AG04450 (cell line): ENCODE measurements at places on chromosomes 5 and 9.
A peak's percentile ranks its signal among the peaks of the same experiment; 100 is the strongest.

DNA sequence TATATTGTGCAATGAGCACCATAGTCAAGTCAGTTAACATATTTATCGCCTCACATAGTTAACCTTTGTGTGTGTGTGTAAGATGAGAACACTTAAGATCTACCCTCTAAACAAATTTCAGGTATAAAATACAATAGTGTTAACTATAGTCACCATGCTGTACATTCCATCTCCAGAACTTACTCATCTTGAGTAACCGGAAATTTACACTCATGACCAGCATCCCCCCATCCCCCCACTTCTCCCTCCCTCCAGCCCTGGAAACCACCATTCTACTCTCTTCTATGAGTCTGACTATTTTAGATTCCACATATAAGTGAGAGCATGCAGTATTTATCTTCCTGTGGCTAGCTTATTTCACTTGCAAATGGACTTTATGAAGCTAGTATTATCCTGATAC lies 40.3 kb downstream of the ZNF354A start:
- no peak for DNase-seq

- DNase-seq = no peak
These were observed 15.1 kb downstream of the PDLIM4 start for GRCh38 chr5:132272311-132273210.

GRCh38 chr9:92297611-92298010 lies 4.1 kb upstream of the IARS1 start:
- no peak for DNase-seq

DNA sequence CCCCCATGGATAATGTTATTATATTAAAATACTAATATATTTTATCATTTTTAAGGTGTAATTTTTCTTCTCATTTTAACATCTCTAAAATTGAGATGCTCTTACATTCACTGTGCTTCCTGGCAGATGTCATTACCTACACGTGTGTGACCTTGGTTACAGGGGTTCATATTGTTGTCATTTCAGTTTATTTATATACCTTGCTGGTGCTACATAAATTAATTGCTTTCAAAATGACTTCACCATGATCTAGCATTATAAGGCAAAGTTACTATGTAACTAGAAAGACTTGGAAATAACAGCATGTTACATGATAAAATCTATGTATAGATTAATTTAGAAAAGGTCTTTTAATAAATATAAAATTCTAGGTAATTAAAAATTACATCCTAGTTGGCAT lies 60.9 kb downstream of the ARHGEF28 start:
- no peak for DNase-seq

- DNase-seq = no peak
These were observed 115.7 kb downstream of the NFIB start for GRCh38 chr9:14198047-14198840.

DNA sequence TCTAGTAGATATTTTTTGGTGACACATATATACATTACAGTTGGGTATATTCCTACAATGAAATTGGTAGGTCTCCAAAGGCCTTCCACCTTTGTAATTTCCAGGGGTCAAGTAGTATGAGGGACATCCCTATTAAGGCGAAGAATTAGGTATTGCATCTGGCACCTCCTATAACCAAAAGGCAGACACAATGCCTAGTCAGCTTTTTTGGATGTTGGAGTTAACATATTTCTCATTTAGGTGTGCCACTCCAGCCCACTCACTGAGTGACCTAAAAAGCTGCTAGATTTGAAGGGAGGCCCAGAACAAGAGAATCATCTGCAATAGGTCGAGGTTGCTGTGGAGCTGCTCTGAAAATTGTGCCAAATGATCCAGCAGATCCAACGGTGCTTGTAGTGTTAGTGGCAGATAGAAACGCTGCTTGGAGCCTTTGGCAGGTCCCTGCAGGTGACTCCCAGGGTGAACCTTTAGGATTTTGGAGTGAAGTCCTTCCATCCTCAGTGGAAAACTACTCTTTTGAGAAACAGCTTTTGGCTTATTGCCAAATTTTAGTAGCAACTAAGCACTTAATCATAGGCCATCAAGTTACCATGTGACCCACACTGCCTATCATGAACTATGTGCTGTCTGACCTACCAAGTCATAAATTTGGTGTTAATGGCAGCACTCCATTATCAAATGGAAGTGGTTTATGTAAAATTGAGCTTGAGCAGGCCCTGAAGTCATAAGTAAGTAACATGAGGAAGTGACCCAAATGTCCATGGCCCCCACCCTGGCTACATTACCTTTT lies 15.7 kb upstream of the FNIP1 start:
- no peak for DNase-seq

DNA sequence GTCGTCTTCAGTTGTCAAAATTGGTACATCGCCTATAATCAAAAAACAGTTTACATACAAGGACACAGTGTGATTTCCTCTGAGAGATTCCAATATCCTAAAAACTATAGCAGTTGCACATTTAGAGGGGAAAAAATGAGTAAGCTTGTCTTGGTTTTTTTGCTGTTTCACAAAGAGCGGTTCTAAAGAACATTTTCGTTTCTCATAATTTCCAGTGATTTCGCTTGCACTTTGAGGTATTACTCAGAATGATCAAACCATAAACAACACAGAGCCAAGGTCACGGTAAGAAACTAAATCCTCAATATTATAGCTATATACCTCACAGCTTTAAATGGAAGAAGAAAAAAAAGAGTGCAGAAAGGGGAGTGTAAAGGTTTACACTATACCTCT lies 861 bp downstream of the MTX3 start:
- no peak for DNase-seq

DNA sequence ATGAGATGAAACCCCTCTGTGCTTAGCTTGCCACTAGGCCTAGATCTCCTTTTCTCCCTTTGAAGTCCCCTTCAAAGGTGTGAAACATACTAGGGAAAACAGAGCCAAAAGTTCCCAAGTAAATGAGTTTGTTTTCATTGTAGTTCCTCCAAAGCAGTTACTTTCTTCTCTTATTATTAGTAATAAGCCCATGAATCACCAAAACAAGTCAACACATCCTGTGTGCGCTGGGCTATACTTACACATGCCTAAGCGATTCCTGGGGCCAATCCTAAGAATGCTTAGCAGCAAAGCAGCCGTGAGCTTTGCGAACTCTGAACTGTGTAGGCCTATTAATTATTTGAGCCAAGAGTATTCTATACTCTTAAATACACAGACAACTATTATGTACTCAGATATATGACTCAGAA lies 7.6 kb downstream of the ENC1 start:
- DNase-seq = peak; percentile 26

GRCh38 chr5:9423571-9423970 lies 122.3 kb downstream of the SEMA5A start:
- DNase-seq = no peak

GRCh38 chr5:133750356-133750755 lies 138.0 kb upstream of the FSTL4 start:
- DNase-seq = no peak

GRCh38 chr5:73903169-73903568 lies 277.2 kb downstream of the ARHGEF28 start:
- no peak for DNase-seq

- DNase-seq = no peak
These were observed 13.2 kb upstream of the CCL21 start for GRCh38 chr9:34723141-34723540.

DNA sequence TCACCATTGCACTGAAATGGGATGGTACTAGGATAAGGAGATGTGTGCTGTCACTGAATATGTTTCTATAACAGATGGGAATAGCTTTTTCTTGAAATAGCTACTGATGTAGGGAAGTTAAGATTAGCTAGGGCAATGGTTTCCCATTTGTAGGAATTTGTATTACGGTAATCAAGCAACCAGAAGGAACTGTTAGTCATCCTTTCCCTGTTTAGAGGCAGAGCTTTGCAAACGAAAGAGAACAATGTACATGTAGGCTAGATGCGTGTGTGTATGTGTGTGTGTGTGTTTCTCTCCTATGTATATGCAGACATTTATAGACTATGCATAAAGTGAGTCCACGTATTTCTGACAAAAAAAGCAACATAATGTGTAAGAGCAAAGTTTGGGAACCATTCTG lies 171.9 kb upstream of the GRIA1 start:
- DNase-seq = no peak

DNA sequence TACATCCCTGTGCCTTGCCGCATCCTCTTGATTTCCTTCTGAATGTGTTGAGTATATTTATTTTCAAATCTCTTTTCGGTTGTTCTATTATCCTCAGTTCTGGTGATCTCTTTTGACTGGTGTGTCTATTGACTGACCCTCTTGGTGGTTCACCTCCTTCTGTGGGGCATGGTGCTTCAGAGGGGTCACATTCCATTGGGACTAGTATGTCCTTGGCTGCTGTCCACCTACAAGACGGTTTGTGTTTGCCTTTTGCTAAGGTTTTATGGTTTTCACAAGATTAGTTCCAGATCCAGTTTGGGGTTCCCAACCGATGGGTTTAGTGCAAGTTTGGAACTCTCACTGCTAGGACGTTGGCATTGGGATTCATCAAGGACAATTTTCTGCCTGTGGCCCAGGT lies 66.6 kb downstream of the PHF2 start:
- DNase-seq = peak; percentile 50

DNA sequence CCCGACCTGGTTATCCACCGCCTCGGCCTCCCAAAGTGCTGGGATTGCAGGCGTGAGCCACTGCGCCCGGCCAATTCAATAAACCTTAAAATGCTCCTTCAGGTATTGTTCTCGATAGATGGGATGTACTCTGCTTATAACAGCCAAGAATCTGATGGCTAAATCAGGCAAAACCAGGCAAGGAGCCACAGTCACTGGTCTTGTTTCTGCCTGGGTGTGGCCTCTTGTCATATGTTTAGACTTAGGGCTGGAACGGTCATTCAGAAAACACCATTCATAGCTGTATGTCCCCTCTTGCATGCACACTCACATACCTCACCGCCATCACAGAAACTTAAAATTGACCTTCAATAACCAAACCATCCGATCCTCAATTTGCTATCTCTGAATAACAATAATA lies 7.7 kb downstream of the FAM219A start:
- DNase-seq = no peak

DNA sequence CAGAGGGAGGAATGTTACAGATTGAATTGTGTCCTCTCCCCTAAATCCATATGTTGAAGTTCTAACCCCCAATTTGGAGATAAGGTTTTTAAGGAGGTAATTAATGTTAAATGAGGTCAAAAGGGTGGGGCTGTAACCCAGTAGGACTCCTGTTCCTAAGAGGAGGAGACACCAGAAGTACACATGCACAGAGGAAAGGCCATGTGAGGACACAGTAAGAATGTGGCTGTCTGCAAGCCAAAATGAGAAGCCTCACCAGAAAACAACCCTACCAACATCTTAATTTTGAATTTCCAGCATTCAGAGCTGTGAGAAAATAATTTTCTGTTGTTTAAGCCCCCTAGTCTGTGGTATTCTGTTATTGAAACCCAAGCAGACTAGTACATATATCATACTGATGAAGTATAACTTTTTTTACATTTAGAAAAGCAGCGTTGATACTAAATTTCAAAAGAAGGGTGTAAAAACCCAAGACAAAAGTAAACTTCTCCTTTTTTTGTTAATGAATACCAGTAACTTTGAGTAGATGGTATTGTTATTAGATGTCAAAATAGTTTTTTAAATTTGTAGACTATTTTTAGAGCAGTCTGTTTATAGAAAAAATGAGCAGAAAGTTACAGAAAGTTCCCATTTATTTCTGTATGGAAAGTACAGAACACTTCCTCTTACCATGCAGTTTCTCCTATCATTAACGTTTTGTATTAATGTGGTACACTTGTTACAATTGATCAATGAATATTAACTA lies 25.1 kb downstream of the RNF180 start:
- no peak for DNase-seq

DNA sequence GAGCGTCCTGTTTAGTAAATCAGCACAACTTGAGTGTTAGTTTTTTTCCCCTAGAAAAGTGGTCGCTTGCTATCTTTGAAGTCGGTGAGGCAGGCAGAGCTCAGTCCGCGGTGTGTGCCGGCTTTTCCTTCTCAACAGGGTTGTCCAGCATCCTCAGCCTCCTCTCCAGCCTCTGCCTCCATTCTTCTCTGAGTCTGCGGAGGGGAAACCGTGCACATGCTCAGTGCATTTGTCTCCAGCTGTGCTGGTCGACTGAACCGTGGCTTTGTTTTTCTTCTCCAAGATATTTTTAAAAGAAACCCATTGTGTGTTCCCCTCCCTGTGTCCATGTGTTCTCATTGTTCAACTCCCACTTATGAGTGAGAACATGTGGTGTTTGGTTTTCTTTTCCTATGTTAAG lies 25.3 kb downstream of the FAM240B start:
- DNase-seq = no peak

DNA sequence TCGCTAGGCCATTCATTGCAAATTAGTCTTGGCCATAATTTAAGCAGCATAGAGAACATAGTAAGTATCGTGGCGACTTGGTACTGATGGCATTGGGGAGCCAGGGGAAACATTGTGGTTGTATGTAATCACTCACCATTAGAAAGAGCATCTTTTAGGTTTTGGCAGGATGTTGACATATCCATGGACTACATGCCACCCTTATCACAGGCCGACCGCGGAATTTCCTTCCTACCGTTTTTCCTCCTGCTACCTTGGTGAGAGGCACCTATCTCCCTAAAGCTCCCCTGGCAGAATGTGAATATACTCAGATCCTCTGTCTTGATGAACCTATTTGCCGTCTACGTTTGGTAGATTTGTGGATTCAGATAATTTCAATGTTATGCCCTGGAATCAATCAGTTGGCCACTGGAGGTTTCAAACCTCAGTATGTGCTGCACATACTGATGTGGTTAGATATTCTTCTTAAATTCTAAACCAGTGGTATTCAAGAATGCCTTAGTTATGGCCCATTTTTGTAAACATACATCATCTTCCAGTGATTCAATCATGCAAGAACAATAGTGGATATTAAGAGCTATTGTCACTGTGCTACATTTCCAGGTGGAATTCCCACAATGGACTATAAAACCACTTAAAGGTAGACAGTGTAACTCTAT lies 271.0 kb upstream of the HAPLN1 start:
- DNase-seq = no peak

DNA sequence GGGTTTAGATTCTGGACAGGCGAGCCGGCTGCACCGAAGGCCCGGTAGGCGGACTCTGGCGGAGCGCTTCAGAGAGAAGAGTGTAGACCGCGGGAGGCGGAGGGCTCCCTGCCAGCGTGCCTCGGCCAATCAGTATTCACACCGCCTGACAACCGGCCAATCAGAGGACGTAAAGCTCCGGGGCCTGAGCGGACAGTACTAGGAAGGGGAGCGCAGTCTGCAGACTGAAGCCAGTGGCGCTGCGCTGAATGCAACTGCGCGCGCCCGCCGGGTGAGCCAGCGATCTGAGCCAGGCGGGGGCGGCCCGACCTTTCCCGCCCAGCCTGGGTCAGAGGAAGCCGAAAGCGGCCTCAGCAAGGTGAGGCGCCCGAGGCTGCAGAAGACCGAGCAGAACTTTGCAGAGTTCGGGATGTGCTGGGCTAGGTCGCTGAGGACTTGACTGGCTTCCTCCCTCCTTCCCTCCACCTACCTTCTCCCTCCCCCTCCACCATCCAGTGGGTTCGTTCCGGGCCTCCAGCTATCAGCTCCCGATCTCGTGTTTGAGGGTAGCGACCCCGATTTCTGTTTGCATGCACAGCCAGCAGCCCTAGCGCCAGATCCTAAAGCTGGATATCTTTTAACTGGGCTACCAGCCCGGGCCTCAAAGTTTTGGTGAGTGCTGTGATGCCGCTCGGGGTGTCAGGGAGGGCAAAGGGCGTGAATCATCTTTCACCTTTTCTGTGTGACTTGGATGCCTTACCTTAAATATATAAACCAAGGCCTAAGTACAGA lies at the start of gene DMRT2:
Gene DMRT2 (plus strand): TSS at position 233 of the 771 bp plus-strand sequence. CDS start 1,257 bp downstream, outside the sequence.
- no peak for DNase-seq

GRCh38 chr5:1017691-1018455 lies 9.3 kb downstream of the NKD2 start:
- DNase-seq = no peak
